Daoy (cell line): ENCODE measurements at places on chromosomes 2 and 18. TPM values are rescaled to one million over a fixed set of nuclear protein-coding genes. Genes with fewer than 3 reads are reported as not detected.

DNA sequence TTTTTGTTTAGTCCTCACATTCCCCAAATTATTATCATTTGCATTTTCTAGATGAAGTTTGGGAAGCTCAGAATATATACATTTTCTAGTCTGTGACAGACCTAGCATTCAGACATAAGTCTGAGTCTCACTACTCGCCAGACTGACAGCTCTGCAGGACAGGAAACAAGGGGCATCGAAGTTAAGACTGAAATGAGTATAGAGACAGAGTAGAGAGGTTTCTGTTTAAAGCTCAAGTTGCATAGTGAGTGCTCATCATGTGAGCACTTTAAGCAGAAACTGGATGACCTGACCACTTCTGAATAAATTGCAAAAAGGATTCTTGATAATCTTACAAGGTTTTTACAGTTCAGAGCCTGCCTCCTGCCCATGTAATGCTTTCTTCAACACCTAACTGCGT lies 1.1 kb downstream of the HADHB start:
- DNase-seq, result no peak

SLC16A14 gene
- 1.9 and 2.1 TPM in 2 replicates for total RNA-seq

DNA sequence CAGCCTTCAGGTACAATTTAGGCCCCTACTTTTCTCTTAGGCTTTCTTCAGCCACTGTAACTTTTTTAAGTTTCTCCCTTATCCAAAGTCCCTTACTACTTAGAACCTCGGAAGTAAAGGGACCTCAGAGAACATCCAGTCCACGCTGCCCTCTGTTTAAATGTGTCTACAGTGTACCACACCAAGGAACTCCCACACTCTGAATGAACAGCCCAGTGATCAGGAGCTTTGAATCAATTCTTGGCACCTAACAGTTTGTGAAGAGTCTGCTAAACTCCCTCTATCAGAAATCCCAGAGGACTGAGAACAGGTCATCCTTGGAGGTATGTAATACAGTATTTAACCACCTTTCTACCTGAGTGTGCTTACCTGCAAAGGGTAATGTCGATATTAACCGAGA lies 11.6 kb upstream of the MALT1 start:
- DNase-seq, result no peak

DNA sequence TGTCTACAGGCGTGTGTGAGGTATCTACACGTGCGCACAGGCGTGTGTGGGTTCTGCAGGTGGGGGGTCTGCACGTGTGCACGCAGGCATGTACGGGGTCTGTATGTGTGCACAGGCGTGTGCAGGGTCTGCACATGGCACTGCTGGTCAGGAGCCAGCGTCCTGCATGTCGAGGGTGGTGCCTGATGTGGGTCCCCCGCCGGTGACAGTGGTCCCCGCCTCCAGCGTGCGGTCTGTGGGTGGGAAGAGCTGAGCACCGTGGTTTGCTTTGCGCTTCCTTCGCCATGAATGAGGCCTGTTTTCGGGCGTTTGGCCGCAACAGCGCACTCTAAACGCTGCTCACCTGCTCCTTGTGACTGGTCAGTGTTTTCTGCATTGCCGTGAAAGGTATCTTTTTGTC lies 57.2 kb downstream of the CTDP1 start:
- no peak for DNase-seq

DNA sequence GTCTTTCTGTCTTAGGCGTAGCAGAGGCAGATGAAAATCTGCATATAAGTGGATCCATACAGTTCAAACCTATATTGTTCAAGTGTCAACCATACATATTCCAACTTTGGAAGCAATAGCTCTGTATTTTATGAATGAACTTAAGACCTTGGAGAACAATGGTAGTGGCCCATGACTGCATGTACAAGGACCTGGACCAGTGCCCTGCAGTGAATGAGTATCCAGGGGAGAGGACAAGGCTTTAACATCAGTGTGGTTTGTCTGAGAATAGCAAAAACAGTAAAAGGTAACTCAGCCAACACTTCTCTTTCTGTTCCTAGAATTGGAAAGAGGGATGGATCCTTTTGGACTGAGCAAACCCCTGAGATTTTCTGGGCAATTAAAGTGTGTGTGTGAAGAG lies 230.8 kb upstream of the LINC00305 start:
- DNase-seq, result no peak

DNA sequence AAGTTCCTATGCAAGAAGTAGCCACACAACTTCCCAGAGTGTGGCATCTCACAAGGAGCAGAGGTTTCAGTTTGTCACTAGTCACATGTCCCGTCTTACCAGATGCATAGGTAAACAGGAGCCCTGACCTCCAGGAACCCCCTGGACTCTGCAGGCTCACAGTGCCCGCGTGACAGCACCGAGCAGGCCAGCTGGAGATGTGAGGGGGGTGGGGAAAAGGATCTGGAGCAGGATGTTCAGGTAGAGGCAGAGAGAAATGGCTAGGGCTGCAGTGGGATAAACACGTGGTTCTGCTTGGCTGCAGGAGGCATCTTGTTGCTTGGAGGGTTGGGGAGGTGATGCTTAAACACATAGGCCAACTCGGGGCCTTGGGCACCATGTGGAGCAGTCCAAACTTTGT lies 54.2 kb downstream of the IMPA2 start:
- no peak for DNase-seq

GRCh38 chr18:40917056-40917455 lies 1038.0 kb upstream of the PIK3C3 start:
- no peak for DNase-seq

- DNase-seq, result peak; percentile 34
Observed at GRCh38 chr18:70489986-70490933, 201.4 kb downstream of the SOCS6 start.

SALL3 gene
- 2.8 and 4.1 TPM in 2 replicates for total RNA-seq

DNA sequence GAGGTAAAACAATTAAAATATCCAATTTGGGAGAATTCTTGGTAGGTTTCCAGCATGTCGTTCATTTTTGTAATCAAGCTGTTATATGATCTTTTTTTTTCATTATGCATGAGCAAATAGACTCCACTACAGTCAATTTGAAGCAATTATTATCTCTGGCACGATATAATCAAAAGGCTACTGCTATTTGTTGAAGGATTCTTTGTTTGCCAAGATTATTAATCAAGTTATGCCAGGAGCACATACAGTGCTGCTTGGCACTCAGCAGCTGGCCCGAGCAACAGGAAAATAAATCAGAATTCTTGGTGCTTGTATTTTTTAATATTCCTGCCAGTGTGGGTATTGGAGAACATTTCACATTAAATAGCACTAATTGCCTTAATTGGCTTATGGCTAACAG lies 279.5 kb downstream of the RND3 start:
- no peak for DNase-seq

SIX3 gene
- total RNA-seq, result 0.24 TPM in 1 of 2 replicates, not detected in the other

DNA sequence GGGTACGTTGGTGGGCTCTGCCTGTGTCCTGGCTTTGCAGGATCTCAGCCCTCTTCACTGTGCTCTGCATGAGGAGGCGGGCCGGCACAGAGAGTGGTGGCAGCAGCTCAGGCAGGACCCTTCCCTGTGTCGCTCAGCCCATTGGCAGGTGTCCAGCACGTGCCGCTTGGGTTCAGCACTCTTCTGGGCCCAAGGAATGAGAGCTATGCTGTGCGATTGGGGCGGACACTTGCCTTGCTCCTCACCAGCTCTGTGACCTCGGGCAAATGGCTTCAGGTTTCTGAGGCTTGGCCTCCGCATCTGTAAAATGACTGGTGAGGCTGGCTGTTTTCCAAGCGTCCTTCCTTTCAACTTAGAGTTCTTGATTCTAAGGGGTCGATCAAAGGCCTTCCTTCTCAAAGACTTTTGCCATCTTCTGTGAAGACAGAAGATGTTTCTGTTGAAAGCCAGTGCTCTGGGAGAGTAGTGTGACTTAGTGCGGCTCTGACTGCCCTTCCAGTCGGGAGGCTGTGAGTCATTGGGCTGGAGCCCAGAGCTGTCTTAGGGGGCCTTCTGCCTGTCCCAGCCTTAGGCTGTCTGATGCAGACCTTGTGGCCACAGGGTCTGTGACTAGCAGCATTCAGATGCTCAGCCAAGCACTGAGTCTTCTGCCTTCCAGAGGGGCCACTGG lies 35.6 kb downstream of the GLI2 start:
- peak; percentile 89 for DNase-seq

SERPINB4 gene
- total RNA-seq, result not detected in 2 replicates

- no peak for DNase-seq
Observed at GRCh38 chr2:172878260-172878659, 142.6 kb downstream of the RAPGEF4 start.

HOXD12 gene
- total RNA-seq, result 0.46 TPM in 1 of 2 replicates, not detected in the other

HNRNPLL gene
- total RNA-seq, result 46.9 and 52.7 TPM in 2 replicates

TRIM43 gene
- not detected in 2 replicates for total RNA-seq

- DNase-seq, result no peak
Observed at GRCh38 chr2:151363709-151364108, 6.3 kb downstream of the TNFAIP6 start.

GRCh38 chr18:12840382-12840781 lies 43.7 kb downstream of the PTPN2 start:
- no peak for DNase-seq

DNA sequence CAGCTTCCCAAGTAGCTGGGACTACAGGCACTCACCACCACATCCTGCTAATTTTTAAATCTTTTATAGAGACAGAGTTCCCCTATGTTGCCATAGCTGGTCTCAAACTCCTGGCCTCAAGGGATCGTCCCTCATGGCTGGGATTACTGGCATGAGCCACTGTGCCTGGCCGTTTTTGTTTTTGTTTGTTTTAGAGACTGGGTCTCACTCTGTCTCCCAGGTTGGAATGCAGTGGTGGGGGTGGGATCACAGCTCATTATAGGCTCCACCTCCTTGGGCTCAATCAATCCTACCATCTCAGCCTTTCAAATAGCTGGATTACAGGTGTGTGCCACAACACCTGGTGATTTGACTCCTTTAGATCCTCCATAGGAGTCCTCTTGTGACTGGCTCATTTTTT lies 19.5 kb upstream of the ZDBF2 start:
- no peak for DNase-seq

GRCh38 chr18:77617694-77618093 lies 368.0 kb downstream of the GALR1 start:
- peak; percentile 52 for DNase-seq

PPM1G gene
- total RNA-seq, result 197 and 212 TPM in 2 replicates

USP40 gene
- total RNA-seq, result 21.2 and 22.1 TPM in 2 replicates

- no peak for DNase-seq
Observed at GRCh38 chr18:29096079-29096770, 919.3 kb upstream of the CDH2 start.
